ENCODE measurements at places on chromosomes 3 and 15. TPM values are rescaled to one million over a fixed set of nuclear protein-coding genes. Genes with fewer than 3 reads are reported as not detected.

DNA sequence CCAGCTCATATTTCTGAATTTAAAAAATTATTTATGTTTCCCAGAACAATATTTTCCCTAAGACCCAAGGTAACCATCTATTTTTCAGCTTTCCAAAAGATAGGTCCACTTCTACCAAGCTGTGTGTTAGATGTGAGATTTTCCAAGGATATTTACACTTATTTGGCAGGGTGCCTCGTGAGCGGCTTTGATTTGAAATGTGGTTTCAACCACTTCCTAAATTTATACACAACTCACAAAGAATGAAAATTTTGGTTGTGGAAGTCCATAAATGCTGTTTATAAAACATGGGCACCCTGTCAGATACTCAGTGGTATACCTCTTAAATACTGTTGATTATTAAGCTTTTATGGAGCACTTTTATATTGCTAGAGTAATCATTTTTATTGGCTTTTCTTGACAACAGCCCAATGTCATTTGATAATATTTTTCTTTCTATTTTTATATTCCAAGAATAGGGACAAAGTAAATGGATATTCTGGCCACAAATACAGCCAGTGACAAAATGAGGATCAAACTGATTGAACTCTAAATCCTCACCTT, 57.6 kb downstream of the GAP43 start:
- no peak for DNase-seq
- no peak overlapping the region for H3K27ac ChIP-seq
- H3K4me3 ChIP-seq: no peak overlapping the region

DNA sequence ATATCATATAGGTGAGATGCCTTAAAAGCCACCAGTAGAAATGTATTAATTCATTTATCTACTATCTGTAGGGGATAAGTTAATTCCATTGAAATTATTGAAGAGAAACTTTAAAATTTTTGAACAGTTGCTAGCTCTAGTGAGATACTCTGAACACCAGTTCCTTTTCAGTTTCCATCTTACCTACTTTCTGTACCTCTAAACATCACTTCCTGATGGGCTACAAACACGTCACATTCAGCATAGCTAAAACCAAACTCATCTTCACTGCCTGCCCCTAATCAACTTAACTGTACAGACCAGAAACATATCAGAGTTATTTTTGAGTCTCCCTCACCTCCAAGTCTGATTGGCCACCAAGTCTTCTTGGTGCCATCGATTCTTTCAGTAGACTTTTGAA, 88.9 kb downstream of the FEZF2 start:
- H3K27ac ChIP-seq: no peak overlapping the region
- no peak overlapping the region for H3K4me3 ChIP-seq
- H3K36me3 ChIP-seq: no peaks in the 10 kb centered on the region
- H3K27me3 ChIP-seq: no peaks in the 10 kb centered on the region
- no peak for DNase-seq

DNA sequence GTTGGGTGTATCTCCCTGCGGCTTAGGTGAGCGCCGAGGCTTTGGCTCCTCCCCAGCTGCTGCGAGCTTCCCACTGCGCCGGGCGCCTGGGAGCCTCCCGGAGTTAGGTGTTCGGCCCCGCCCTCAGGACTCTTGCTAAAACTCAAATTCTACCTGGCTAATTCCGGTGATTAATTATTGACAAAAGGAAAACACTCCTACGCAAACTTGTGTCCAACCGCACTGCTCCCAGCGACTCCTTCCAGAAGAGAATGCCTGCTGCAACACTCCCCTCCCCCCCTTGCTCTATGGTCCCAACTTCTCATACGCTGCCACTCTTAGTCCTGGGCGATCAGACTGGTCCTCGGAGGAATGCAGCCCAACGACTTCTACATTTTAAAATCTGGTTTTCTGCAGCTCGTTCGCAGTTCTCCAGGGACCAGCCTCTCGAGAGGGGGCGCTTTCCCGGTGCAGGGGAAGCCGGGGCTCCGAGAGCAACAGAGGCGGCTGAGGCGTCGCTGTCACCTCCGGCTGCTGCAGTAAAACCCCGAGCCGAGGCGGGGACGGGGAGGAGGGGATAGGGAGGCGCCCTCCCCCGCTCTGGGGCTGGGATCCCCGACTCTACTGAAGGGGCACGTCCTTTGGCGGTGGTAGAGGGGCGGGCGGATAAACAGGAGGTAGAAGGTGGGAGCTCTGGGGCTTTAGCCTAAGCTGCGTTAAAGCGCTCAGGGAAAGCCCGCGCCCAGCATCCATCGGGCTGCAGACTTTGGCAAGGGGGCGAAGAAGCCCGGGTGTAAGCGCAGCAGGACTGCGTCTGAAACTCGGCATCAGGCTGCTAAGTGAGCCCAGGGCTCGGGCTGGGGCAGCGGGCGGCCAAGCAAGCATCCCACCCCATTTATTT, at the start of gene SPTSSB:
Gene SPTSSB, minus strand, starts transcription at position 77 of the 880 bp plus-strand sequence. CDS start 25,194 bp downstream, outside the sequence.
- no peaks in the 10 kb centered on the region for H3K36me3 ChIP-seq
- peaks cover 20% of the 10 kb centered on the region for H3K4me1 ChIP-seq
- no peak within 1 kb of the TSS for H3K27ac ChIP-seq
- H3K27me3 ChIP-seq: peaks cover 1% of the 10 kb centered on the region

- no peak overlapping the region for H3K27ac ChIP-seq
- no peaks in the 10 kb centered on the region for H3K27me3 ChIP-seq
- no peak overlapping the region for H3K4me3 ChIP-seq
- H3K36me3 ChIP-seq: no peaks in the 10 kb centered on the region
- H3K4me1 ChIP-seq: peaks cover 20% of the 10 kb centered on the region
Observed at GRCh38 chr3:129575997-129576384, 30.5 kb downstream of the PLXND1 start.

DNA sequence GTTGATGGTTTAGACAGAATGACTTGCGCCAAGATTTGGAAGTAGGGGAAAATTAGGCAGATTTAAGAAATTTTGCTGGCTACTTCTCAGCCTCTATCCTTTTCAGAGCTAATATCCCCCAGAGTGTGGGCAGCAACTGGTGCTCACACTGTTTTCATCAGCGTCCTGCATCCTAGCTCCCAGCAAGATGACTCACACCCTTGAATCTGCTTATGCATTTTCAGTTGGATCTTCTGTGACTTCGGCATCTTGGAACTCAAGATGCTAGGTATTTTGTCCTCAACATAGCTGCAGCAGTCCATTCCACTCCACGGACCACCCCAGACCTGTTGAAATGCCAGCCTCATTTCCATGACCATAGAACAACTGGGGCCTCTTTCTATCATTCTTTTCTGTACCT, 336.1 kb upstream of the NR2F2 start:
- no peak for DNase-seq
- H3K27ac ChIP-seq: no peak overlapping the region
- no peaks in the 10 kb centered on the region for H3K27me3 ChIP-seq
- no peaks in the 10 kb centered on the region for H3K4me1 ChIP-seq

Gene FANCD2OS
- not detected for total RNA-seq
